ENCODE measurements at places on chromosomes 1 and 21. TPM values are rescaled to one million over a fixed set of nuclear protein-coding genes. Genes with fewer than 3 reads are reported as not detected.

GRCh38 chr1:207486198-207486597 lies 9.8 kb upstream of the CR1 start:
- no peak for DNase-seq

DNA sequence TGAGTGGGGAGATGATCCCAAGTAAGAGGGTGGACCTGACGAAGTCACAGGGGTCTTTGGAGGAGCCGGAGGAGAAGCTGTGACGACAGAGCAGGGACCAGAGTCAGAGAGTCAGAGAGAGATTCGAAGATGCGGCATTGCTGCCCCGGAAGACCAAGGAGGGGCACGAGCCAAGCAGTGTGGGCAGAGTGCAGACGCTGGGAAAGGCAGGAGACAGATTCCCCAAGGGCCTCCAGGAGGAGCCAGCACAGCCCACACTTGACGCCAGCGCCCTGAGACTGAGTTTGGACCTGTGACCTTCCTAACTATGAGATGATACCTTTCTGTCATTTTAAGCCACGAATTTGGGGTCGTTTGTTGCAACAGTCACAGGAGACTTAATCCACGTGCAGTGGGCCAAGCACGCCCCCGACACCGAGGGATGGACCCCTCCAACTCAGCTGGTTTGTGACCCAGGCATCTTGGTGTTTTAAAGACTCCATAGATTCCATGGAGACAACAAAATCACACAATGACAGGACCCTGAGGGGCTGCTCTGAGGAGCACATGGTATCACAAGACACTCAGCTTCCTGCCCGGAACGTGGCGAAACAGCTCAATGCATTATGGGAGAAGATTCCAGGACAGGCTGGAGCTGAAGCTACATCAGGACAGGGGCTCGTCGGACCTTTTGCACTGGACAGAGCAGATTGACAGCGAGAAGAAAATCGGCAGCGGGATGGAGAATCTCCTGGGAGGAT lies 11.0 kb upstream of the TFF1 start:
- peak; percentile 45 for DNase-seq

DNA sequence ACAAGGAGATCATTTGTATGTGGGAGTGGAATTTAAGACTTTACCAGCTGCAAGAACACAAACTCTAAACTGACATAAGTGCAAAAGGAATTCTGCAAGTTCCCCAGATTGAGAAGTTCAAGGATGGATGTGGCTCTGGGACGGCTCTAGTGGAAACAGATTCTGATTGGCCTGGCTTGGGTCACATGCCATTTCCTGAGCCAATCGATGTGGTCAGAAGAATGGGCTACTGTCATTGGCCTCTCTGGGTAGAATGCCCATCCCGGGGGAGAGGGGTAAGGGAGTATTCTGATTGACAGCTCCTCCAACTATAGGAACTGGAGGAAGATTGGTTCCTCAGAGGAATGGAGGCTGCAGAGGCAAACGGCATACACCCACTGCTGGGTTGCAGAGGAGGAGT lies 6.0 kb upstream of the IFNLR1 start:
- DNase-seq = no peak

- DNase-seq = no peak
Observed at GRCh38 chr1:43691871-43692815, 15.2 kb upstream of the ST3GAL3 start.

Gene S100A8
- total RNA-seq = 14.2 TPM

Gene PHC2
- total RNA-seq = 96.3 TPM

Gene S100A9
- 251 TPM for total RNA-seq

Gene HYI
- 73.8 TPM for total RNA-seq

Gene TNFRSF1B
- total RNA-seq = 19.7 TPM

Gene KCNT2
- total RNA-seq = 2.8 TPM

DNA sequence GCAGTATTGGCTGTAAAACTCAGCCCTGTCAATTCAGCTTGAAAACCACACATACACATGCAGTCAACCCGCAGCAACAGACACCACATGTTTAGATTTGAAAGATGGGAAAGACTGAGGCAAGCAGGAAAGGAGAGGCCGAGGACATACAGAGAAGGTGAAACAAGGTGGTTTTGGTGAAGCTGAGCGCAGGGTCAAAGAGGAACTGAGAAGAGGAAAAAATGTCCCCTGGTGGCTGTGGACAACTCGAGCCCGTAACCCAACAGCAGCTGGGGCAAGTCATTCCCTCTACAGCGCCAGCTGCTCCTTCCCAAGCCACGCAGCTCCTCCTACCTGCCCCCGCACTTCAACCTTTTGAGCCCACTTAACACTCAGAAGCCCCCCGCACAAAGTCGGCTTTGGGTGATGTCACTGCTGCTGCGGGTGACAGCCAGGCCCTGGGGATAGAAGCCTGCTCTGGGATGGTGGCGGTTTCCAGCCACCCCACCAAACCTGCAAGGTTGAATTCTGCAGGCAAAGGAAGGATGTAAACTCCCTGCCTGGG lies 63.0 kb downstream of the KCNN3 start:
- no peak for DNase-seq

Gene AMPD1
- total RNA-seq = not detected

Gene CD48
- 2.9 TPM for total RNA-seq

DNA sequence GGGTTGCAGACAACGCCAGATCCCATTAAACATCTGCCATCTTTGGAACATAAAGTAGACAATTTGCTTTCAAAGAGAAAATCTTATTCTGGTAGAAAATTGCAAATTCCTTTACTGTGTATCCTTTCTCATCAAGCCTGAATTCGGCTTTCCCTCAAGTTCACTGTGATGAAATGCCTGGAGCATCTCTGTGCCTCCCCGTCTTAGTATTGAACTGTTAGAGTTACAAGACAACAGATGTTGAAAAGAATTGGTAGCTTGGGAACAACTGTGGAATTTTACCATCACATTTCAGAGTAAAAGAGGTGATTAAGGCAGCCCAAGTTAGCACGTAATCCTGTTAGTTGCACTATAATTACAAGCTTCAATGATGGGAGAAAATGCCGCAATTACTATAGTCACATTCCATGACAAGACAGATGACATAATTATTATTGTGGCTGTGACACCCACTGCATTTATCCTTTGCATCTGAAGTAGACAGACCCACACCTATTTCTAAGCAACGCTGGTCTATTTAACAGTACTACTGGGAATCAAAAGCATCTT lies 54.4 kb upstream of the B3GALNT2 start:
- no peak for DNase-seq

- no peak for DNase-seq
Observed at GRCh38 chr21:33850985-33851384, 64.6 kb downstream of the ATP5PO start.

Measured in sigmoid colon (tissue), 7 donors.